ENCODE measurements at places on chromosomes 6 and 20.

GRCh38 chr20:3648951-3649350, 14.2 kb downstream of the GFRA4 start:
- DNase-seq = no peak

- DNase-seq = no peak
Observed at GRCh38 chr20:34711813-34712430, 7.8 kb downstream of the TP53INP2 start.

GRCh38 chr6:88141561-88142296, 24.4 kb downstream of the CNR1 start:
- no peak for DNase-seq

DNA sequence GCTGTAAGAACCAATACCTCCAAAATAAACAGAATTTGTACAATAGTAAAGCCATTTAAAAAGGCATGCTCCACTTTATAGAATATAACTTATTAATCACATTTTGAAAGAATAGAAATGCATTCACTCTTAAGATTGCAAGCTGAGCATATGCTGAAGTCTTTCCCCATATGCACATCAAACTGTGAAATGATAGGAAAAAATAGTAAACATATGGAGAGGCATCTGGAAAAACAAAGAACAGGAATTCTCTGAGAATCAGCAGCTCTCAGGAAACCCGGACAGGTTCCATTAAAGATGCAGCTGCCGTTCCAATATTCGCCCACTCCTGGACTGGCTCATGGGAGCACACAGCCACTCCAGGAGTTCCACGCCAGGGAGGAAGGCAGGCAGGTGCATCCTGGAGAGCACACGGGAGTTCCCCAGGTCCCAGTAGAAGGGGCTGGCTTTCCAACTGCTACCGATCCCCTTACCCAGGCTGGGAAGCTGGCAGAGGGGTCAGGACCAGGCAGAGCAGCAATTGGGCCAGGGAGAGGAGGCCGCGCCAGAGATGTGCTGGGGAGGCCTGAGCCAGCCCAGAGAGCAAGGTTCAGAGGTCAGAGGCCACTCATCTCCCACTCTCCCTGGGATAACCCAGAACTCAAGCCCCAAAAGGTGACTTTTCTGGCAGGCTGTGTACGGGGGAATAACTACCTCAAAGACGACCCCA, 111.1 kb downstream of the DLL1 start:
- peak; percentile 17 for DNase-seq

DNA sequence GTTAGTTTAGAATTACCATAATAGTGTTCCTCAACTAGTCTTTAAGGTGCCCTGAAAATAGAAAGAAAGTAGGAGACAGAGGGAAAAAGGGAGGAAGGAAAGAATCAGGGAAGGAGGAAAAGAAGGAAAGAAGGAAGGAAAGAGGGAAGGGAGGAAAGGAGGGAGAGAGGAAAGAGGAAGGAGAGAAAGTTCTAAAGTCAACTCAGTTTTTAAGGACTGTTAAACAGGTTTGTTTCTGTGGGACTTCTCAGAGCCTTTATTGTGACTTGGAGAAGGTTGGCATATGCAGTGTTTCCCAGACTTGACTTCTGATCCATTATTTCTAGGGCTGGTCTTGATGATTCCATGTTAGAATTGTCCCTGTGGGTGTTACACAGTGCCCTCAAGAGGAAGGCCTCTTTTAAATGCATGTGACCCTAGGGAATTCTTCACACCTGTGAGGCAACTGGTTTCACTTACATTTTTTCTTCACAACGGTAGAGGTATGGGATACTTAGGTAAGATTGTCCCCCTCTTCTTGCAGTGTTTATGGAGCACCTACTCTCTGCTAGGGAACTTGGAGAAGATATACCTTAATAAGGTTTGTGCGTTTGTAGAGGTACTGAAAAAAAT, 132.7 kb upstream of the GMDS start:
- no peak for DNase-seq

GRCh38 chr6:110653381-110653780, 161.9 kb downstream of the CDK19 start:
- no peak for DNase-seq

- DNase-seq = no peak
Observed at GRCh38 chr20:58342104-58342945, 32.8 kb downstream of the RAB22A start.

GRCh38 chr20:50513169-50514034, 3.2 kb downstream of the PTPN1 start:
- no peak for DNase-seq

GRCh38 chr20:47468290-47469050, 33.2 kb upstream of the NCOA3 start:
- no peak for DNase-seq
